ENCODE measurements at places on chromosomes 7 and 10.

- no peak for DNase-seq
Measured at GRCh38 chr7:98949336-98950044, 71.2 kb downstream of the TRRAP start.

DNA sequence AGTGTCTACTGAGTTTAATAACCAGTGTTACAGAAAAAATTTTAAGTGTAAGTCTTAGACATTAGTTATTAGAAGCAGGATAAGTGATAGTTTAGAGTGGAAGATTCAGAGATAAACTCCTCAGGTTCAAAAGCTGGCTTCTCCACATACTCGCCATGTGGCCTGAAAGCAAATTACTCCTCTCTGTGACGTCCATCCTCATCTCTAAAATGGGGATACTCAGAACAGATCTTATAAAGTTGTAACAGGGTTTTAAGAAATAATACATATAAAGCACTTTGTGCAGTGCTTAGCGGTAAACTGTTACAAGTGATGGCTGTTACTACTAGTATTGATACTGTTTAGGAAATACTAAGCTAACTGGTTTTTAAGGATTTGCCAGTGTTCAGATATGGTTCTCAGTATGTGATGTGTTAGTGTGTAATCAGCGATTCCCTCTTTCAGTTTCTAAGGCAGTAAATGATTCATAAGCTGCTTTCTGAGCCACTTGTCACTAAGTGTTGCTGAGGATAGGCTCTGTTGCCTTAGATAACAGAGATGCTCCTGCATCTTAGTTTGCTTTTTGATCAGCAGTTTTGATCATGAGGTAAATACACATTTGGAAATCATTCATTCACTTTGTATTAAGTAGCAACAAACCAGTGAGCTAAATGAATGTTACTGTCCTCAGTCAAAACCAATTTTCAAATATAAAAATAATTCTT is 58.7 kb downstream of the CYP51A1 start:
- peak; percentile 13 for DNase-seq

DNA sequence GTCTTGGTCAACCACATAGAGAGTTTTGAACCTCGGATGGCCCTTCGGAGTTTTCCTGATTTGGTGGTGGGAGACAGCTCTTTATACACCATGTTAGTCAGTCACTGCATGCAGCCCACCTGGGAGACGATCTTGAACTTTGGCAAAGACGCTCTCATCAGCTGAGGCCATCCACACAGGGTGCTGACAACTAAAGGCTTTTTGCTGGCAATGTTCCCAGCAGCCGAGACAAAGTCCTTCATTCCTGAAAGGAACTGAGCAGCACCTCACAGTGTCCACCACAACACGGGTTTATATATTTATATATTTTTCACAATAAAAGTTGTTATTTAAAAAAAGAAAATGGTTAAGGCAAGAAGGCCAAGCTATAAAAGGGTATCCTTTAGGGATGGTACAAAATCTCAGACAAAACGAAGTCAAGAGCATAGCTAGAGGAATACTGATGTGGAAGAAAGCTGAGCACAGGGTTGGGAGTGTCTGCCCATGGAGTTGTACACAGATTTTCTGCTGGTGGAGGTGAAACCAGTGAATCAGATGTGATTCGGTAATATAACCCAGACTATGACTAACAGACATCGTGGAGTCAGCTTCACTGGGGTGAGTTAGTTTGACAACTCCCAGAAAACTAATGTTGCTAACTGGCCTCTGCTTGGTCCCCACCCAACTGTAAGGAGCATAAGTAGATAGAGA is 27.4 kb upstream of the CAPZA2 start:
- no peak for DNase-seq

- no peak for DNase-seq
Measured at GRCh38 chr10:84581976-84582375, 253.6 kb downstream of the CCSER2 start.

GRCh38 chr10:16915300-16915699 is 98.1 kb upstream of the RSU1 start:
- DNase-seq = no peak

DNA sequence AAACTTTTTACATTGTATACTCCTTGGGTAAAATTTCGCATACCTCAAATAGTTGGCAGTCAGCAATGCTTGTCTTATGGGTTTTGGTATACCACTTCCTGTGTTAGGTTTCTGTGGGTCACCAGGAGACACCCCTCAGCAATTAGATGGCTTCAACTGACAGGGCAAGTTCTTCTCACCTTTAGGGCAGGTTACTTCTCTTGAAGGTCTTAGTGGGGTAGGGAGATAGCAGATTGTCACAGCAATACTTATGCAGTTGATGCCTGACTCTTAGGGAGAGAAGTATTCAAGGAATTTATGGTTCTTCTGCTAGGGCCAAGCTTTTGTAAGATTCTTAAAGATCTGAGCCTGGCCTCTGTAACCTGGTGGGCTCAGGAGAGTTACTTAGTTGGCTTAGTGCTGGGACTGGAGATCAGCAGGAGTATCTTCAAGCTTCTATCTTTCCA is 42.9 kb downstream of the MKLN1 start:
- peak; percentile 48 for DNase-seq

GRCh38 chr10:63173468-63174232 is 40.5 kb downstream of the NRBF2 start:
- peak; percentile 77 for DNase-seq

- DNase-seq = no peak
Measured at GRCh38 chr7:128259131-128260061, 18.3 kb downstream of the LEP start.

DNA sequence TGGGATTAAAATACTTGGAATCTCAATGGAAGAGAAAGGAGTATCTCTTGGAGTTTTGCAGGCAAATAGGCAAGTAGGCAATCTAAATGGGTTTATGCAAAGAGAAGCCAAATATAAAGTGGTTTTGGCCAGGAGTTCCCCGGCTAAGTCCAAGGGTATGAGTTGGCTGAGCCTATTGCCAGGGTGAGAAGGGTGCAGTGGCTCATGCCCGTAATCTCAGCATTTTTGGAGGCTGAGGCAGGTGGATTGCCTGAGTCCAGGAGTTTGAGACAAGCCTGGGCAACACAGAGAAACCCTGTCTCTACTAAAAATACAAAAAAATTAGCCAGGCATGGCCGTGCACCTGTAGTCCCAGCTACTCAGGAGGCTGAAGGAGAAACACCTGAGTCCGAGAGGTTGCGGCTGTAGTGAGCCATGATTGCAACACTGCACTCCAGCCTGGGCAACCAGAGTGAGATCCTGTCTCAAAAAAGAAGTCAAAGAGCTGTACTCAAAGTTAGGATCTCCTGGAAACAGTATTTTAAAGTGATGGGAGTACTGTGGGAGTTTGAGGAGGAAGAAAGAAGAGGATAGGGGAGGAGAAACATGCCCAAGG is 130.4 kb upstream of the RAB18 start:
- DNase-seq = no peak

DNA sequence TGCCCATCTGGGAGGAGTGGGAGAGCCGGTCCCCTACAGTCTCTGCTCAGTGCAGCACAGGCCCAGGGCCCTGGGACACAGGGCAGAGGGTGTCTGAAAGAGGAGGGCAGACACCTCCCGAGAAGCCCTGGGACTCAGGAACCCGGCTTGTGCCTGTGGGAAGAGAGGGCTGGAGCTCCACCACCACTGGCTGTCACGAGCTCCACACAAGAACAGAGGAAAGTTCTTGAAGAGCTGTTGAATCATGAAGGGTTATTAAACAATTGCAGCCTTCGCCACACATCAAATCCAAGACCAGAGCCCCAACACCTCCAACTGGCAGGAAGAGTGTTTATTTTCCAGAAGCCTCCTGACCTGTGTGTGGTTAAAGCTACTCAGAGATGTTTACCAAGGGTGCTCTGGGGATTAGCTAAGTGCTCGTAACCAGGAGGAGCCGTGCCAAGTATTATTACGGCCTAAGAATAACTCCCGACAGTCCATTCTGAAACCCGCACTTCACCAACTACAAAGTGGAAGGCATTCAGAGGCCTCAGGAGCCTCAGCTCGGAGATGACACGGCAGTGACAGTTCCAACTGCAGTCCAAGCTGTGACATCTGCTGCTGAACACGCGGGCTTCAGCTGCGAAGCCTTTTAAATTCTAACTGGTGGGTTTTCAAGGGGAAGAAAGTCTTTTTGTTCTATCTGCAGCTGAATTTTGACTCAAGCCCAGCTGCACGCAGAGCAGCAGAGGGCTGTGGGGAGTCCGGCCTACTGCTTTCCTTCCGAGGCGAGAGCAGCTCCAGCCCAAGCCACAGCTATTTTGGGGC is 75.1 kb downstream of the MAD1L1 start:
- no peak for DNase-seq

DNA sequence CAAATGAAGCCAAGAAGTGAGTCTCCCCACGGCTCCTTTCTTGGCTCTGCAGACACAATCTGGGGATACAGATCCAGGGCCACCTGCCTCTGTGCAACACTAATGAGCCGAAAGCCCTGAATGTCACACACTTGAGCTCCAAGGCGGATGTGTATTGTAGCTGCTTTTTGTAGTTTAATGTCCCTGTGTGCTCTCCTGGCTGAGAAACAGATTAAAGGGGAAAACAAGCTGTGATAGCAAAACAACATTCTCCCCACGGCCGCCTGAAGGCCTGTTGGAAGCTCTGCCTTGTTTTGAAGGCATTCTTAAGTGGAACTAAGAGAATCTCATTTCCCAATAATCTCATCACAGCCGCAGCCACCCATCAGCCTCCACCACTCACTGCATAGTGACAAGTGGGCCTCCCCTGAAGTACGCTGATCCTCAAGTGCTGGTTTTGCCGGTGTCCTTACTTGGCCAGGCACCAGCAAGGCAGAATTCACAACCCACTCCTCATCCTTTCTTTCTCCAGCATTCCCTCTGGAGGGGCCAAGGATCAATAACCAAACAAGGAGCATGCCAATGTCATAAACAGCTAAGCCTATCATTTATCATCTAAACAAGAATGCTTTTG is 44.4 kb upstream of the AMPH start:
- no peak for DNase-seq

DNA sequence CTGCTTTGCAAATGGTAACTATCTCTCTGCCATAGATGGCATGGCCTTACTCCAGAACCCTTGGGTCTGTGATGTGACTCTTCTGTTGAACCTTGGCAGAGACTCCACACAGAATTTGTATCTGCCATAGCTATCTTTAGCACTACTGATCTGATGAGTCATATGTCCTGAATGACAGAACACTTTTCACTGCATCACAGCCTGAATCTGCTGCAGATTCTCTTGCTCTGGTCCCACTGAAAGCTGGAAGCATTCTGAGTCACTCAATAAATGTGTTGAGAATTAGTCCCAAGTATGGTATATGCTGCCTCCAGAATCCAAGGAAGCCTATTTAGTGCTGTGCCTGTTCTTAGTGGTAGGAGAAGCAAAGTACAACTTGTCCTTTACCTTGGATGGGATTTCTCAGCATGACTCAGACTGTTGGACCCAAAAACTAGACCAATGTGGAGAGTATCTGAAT is 39.5 kb upstream of the ANKRD1 start:
- DNase-seq = peak; percentile 31

DNA sequence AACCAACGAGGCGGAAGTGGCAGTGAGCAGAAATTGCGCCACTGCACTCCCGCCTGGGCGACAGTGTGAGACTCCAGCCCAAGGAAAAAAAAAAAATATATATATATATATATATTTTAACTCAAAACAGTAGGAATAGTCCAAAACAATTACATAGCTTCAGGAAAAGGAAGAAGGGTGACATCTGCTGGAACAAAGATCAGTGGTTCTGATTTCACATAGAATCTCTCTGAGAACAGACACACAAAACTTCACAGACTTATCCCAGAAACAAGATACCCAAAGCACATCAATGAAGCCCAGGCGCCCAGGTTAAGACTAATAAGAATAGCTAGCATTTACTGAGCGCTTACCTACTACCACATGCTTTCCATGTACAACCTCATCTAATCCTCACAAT is 45.0 kb downstream of the DNMBP start:
- no peak for DNase-seq

DNA sequence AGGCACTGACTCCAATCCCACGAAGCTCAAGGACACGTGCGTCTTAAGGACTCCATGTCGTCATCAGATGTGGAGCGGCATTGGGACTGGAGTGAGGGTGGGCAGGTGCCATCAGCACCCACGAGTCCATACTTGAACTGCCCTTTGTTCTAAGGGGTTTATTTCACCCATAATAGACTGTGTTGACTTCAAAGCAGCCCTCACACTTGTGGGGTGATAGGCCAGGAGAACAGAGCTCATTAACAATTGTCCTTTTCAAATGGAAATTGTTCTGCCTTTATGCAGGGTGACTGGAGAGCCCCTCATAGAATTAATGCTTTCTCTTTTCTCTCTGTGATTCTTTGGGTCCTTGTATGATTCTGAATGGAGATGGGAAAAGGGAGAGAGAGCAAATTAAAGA is 376.9 kb upstream of the MGMT start:
- DNase-seq = no peak

DNA sequence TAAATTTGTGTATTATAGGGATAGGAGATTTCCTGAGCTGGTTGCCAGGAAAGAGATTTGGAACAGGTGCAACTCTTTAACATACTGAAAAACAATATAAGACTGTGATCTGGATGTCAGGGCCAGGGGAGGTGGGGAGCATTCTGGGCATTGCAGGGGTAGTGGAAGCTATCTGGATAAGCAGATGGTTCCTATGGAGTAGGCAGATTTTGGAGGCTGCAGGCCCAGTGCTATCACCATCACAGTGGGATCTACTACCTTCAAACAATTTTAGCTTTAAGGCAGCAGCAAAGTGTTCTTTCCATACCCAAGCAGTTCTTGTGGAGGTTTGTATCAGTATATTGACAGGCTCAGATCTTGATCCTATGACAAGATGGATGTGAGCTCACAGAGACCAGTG is 71.1 kb downstream of the ADAM22 start:
- no peak for DNase-seq

GRCh38 chr7:117435475-117436043 is 8.3 kb upstream of the ASZ1 start:
- DNase-seq = peak; percentile 73

- DNase-seq = no peak
Measured at GRCh38 chr7:31175672-31176071, 123.6 kb downstream of the ADCYAP1R1 start.

DNA sequence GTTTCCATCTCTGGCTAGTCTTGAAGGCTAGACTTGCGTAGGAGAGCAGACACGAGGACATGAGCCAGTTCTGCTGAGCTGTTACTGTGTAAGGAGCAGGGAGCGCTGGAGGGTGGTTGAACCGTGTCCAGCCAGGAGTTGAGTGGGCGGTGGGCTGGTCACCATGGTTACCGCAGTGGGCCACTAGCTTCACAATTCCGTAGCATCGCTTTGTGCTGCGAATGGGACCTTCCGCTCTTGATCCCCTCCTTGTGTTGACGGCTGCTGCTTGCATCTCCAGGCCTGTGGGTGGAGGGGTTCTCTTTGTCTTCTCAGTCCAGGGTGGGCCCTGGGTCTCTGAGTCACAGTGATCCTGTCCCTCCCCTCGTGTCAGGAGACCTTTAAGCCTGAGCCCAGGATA is 49.4 kb upstream of the OCM start:
- no peak for DNase-seq

Measured in GM12878 (cell line).